Activated CD4-positive, alpha-beta T cell treated with anti-CD3 and anti-CD28 coated beads, Interleukin-2, amount 10 ng/mL, durations not matched to agents 24 days and 14 days (primary cell): ENCODE measurements at places on chromosomes 6 and 20. TPM values are rescaled to one million over a fixed set of nuclear protein-coding genes. Genes with fewer than 3 reads are reported as not detected.

SDC4 gene
- 177 and 185 TPM in 2 replicates for total RNA-seq

RAET1L gene
- total RNA-seq, result not detected in 2 replicates

LAMA2 gene
- total RNA-seq, result 0.47 and 0.64 TPM in 2 replicates

LY6G6D gene
- not detected in 2 replicates for total RNA-seq

FOXA2 gene
- not detected in 2 replicates for total RNA-seq

MOXD1 gene
- 0.12 TPM in 1 of 2 replicates, not detected in the other for total RNA-seq

SNX3 gene
- total RNA-seq, result 75.1 and 78.0 TPM in 2 replicates

PCNA gene
- total RNA-seq, result 532 TPM in 2 replicates

CBLN4 gene
- total RNA-seq, result not detected in 2 replicates

ARMH2 gene
- total RNA-seq, result 0.30 and 0.31 TPM in 2 replicates

ZBTB12 gene
- 3.7 and 4.6 TPM in 2 replicates for total RNA-seq

BTN1A1 gene
- 0.07 TPM in 1 of 2 replicates, not detected in the other for total RNA-seq

PPIL4 gene
- 24.2 and 28.4 TPM in 2 replicates for total RNA-seq

NNAT gene
- total RNA-seq, result 0.16 TPM in 1 of 2 replicates, not detected in the other

JARID2 gene
- 48.7 and 49.5 TPM in 2 replicates for total RNA-seq

EMILIN3 gene
- total RNA-seq, result 0.58 and 0.73 TPM in 2 replicates

RIN2 gene
- total RNA-seq, result not detected in 2 replicates

CALHM5 gene
- total RNA-seq, result not detected in 2 replicates

ASF1A gene
- 43.2 and 43.3 TPM in 2 replicates for total RNA-seq

SLC22A2 gene
- total RNA-seq, result not detected in 2 replicates

PGBD1 gene
- 1.8 and 2.5 TPM in 2 replicates for total RNA-seq

ATXN1 gene
- 62.4 and 70.0 TPM in 2 replicates for total RNA-seq
